Bone marrow (tissue), 2 donors: ENCODE measurements at places on chromosomes 13 and 19.

DNA sequence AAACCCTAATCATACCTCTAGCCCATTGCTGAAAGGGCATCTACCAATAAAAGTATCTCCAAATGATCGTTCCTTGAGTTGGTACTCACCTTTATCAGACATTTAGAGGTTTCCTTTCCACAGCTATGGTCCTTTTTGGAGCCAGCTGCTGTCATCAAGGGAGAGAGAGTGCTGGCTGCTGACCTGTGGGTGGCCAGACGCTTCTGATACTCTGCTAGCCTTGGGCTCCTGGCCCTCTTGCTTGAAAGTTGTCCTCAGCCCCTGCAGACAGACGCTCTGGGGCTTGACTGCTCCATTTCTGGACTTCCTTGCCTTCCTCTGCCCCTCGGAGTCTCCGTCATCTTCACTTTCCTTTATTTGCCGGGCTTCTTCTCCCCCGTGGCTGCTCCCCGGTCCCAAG lies 499.1 kb downstream of the DIAPH3 start:
- DNase-seq, result no peak

DNA sequence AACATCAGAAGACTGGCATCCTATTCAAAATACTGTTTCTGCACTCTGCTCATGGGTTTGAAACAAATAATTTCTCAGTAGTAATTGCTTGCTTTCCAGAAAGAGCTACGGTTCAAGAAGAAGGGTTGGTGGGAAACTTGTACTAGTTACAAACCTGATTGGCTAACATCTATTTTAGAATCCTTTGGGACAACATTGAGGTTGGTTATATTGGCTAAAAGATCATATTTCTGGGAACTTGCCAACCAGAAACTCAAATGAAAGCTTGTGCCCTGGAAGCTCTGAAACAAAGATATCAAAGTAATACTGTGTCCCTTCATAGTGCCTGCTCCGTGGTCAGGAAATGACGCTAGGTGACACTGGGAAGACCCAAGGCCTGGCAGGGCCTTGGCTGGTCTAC lies 141.7 kb downstream of the LACC1 start:
- no peak for DNase-seq

DNA sequence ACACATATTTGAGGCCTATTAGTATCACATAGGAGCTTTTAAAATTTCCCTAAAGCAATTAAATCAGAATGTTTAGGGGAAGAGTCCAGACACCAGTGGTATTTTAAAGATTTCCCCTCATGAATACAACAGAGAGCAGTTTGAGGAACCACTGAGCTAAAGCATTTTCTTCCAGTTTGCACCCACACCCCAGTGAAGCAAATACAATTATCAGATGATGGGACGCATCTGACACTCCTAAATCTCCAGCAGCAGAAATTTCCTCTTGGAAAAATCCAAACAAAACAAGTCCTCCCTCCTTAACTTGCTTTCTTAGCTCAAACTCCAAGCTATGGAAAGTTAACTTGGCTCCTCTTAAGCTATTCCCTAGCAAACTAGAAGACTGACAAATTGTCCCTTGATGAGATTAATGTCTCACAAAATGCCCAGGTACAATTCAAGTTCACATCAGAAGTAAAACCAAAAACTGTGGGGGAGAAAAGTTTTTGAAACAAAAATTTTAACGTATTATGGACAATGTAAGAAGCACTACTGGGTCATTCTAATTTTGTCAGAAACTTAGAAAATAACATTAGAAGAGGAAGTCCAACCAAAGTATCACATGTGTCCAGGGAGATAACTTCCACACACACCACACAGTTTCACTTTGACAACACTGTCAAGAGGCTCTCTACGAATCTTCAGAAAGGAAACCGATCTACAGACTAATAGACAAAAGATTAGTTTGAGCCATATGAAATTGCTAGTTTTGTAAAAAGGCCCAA lies 74.1 kb downstream of the ABCC4 start:
- DNase-seq, result no peak

DNA sequence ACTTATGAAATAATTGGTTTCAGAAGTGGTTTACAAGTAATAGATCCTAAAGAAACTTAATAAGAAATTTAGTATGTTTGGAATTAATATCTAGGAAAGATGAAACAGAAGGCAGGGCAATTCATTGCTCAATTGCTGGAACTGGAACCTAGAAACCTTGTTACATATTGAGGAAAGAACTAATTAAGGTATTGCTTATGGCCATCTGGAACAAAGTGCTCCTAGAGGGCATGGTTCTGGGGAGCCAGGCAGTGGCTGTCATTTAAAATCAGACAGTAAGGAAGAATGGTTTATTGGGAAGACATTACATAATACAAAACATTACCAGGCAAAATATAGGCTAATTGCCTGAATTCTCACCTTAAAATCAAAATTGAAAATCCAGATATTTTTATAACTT lies 224.1 kb downstream of the SLITRK6 start:
- DNase-seq, result no peak

GRCh38 chr19:56619121-56619520 lies 23.8 kb upstream of the SMIM17 start:
- DNase-seq, result no peak

GRCh38 chr19:6394831-6395230 lies 1.9 kb upstream of the GTF2F1 start:
- no peak for DNase-seq
